CD4-positive, alpha-beta T cell (primary cell): ENCODE measurements at places on chromosomes 12 and 14.
A peak's percentile ranks its signal among the peaks of the same experiment; 100 is the strongest.

DNA sequence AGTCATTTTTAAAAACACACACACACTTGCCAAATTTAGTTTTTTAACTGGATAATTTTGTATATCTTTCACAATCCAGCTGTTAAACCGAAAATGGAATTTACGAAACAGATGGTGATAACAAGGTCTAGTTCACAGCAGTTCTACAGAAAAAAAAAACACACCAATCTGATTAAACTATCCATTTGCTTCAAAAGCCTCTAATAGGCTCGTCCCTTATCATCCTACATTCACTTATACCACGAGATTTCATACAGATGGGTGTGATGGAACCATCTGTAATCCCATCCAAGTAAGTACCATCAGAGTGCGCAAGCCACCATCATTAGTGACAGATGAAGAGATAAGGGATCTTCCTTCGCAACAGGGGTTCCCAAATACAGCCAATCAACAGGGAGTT lies 20.1 kb downstream of the GCH1 start:
- DNase-seq = no peak

DNA sequence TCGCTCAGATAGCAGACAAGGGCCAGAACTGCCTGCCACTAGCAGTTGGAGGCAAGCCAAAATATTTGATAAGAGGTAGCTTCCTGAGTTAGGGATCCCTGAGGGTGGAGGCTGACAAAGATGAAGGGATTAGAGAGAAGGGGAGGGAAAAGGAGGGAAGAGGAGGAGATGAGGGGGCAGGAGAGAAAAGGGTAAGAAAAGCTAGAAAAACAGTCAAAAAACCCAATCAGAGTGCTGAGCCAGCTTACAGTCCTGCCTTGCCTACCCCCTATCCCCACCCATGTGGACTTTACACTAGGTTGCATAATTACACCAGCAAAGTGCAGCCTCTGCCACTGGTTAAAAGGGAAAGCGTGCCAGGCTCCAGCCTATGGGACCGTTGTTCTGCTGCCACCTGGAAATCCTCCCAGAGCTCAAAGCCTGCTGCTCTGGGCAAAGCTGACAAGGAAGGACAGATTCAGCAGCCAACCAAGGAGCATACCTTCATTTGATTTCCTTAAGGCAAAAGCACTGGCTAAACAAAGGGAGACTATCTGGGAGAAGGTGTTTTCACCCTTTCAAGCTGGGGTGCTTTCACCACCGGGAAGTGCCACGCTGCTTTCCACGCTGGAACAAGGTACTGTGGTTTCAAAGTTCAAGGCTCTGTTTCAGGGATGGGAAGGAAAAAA lies 3.8 kb upstream of the NUMB start:
- no peak for DNase-seq

- DNase-seq = no peak
Observed at GRCh38 chr12:109735051-109735521, 21.5 kb downstream of the FAM222A start.

GRCh38 chr14:50875359-50876070 lies 3.7 kb downstream of the ABHD12B start:
- peak; percentile 16 for DNase-seq

- no peak for DNase-seq
Observed at GRCh38 chr12:127482950-127483349, 784.0 kb upstream of the TMEM132C start.

DNA sequence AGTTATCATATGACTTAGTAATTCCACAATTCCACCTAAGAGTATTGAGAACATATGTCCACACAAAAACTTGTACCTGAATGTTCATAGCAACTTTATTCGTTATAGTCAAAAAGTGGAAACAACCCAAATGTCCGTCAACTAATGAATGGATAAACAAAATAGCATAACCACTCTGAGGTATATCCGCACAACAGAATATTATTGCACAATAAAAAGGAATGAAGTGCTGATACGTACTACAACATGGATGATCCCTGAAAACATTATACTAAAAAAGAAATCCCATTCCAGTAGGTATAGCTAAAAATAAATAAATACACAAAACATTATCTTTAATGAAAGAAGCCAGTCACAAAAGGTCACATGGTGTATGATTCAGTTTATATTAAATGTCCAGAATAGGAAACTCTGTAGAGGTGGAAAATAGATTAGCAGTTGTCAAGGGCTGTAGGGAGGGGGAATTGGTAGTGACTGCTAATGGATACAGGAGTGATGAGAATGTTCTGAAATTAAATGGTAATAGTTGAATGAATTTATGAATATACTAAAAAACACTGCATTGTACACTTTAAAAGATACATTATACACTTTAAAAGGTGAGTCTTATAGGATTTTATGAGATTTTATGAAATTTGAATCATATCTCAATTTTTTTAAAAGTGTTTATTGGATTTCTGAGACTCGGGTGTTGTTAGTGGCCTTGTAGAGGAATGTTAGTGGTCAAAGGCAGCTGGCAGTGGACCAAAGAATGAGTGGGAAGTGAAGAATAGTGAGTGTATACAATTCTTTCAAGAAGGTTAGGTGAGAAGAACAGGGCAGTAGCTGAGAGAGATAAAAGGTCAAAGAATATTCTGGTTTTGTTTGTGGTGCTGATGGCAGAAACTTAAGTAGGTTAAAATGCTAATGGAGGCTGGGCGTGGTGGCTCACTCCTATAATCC lies 36.3 kb upstream of the BAZ1A start:
- no peak for DNase-seq

- peak; percentile 54 for DNase-seq
Observed at GRCh38 chr12:114662512-114663177, 21.3 kb downstream of the TBX3 start.

DNA sequence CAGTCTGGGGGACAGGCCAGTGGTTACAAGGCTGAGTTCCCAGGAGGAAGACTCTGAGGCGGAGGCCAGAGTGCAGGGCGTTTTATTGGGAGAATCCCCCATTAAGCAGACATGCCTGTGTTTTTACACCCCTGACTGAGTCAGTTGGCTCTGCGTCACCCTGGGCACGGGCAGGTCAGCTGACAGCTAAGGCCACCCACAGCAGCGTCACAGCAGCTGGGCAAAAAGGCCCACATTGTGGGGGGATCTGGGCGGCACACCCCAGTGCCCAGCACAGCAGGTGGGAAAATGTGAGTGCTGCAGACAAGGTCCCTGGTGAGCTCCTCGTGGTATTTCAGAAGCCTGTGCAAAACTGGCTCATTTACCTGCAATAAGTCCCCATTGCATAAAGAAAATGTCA lies 184.7 kb downstream of the AACS start:
- DNase-seq = no peak

DNA sequence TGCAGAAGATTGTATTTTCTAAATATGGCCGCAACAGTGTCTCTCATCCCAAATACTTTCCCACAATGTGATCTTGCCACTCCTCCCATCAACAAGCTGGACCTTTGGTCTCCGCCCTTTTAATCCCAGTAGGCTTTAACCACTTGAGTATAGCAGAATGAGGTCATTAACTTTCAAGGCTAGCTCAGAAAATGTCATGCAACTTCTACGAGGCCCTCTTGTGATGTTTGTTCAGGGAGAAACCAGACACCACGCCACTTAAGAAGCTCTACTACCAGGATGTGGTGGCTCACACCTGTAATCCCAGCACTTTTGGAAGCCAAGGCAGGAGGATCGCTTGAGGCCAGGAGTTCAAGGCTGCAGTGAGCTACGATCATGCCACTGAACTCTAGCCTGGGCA lies 20.1 kb upstream of the OR6J1 start:
- no peak for DNase-seq

DNA sequence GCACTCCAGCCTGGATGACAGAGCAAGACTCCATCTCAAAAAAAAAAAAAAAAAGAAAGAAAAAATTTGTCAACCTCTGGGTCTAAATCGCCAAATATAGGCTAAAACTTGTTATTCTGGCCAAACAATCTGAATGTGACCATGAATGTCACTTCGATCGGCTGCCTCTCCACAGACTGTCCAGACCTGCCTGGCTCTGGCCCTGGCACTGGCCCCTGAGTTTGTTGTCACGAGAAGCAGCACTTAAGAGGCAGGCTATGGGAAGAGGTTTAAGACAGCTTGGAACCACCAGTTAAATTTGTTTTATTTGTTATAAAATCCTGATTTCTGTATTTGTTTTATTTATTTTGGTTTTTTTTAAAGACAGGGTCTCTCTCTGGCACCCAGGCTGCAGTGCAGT lies 14.5 kb downstream of the WSB2 start:
- no peak for DNase-seq

GRCh38 chr14:101179691-101180211 lies 276.2 kb upstream of the RTL1 start:
- no peak for DNase-seq

- DNase-seq = no peak
Observed at GRCh38 chr12:34392741-34393085, 370.4 kb downstream of the ALG10 start.

DNA sequence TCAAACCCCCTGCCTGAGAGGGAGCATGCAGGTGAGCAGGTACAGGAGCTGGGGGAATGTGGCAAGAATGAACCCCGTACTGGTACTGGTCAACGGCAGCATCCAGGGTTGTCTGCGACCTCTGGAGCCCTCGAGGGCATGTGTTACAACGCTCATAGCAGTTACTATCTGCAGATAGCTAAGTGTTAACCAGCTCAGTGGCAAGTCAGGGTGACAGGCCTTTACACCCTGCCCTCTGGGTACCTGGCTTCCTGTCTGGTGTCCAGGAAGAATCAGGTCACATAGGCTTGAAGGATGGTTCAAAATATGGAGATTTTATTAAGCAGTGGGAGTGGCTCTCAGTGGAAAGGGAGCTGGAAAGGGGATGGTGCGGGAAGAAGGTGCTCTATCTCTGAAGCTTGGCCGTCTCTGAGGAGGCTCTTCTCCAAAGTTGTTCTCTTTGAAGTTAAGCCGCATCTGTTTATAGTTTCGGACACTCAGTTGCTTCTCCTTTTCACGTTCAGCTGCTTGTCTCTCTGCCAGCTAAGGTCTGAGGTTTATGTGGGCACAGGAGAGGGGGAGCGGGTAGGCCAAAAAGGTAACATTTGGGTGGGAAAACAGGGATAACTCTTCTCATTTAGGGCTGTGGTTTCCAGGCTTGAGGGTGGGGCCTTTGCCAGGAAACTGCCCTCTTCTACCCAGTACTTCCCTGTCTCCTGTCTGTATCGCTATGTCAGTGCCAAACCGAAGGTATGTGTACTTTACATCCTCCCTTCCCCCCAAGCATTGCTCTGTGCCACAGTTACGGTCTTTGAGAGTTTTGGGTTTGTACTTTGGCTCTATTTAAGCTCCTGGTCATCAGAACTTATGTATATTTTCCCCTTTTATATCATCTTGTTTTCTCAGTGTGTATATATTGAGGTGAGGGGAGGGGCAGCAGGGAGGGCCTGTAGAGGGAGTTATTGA lies 305.8 kb downstream of the RGS6 start:
- DNase-seq = no peak

- DNase-seq = no peak
Observed at GRCh38 chr14:51554953-51555352, 96.8 kb upstream of the FRMD6 start.

DNA sequence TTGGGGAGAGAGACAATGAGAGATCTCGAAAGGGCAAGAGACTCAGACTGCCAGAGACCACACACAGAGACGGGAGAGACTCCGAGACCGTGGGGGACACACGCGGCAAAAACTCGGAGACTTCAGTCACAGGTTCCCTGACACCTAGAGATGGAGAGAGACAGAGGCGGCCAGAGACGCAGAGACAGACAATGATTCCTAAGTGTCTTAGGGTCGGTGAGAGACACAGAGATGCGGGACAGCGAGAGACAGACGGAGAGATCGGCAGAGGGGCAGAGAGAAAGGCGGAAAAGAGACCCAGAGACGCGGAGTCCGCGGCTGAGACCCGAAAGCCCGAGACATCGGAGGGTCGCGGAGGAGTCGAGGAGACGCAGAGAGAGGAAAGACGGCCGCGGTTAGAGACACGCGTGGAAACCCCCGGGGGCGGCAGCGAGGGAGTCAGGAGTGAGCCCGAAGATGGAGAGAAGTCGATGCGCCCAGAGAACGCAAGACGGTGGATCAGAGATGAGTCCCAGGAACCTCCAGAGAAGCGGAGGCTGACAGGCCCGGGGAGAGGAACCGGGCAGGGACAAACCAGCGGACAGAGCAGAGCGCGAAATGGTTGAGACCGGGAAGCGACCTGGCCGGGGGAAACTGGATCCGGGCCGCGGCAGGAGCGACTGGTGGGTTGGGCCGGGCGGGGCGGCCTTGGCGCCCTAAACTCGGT lies 7.8 kb downstream of the LHX5 start:
- DNase-seq = no peak

DNA sequence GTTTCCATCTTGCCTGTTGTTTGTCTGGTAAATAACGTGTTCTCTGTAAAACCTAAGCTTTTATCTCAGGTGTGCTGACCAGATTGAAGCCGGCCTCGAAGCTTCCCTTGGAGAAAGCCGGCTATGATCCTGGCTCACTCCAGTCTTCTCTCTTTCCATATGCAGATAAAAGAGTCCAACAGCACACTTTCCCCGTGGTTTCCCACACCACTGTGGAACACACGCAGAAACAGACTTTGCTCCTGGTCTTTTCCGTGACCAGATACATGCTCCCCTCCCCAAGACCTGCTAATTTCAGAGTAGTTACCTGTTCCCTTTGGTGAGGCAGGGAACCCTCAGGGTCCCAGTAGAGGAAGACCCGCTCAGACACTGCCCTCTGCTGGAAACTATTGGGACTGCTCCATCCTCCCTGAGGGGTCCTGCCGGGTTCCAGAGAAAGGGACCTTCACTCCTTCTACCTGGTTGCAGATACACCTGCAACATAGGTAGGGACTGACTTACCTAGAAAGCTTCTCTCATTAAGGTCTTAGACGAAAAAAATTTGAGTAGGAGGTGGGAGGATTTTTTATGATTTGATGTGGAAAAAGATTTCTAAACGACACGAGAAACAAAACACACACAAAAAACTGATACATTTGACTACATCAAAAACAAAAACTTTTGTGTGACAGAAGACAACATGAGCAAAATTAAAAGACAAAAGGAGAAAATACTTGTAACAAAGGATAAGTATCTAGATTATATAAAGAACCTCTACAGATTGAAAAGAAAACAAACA lies 415.4 kb upstream of the CCDC196 start:
- peak; percentile 61 for DNase-seq

DNA sequence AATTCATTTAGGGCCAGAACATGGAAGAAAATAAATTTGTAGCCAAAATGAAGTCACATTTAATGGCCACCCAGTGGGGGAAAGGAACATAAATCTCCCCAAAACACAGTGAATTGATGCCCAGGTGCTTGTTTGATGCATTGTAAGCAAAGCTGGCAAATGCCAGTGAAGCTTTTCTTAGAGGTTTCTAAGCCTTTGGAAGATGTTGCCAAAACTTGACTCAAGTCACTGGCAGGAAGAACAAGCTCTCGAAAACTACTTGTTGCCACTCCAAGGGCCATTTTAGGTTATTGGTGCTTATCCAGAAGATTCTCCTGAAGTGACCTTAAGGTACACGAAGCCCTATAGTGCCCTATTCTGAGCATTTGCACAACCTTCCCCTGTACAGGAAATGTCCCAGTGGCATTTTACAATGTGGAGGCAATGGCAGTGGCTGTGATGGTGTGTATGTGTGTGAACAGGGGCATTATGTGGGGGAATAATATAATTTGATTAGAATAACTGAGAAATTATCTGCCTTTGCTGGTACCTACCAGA lies 89.5 kb upstream of the NOVA1 start:
- no peak for DNase-seq
